ENCODE measurements at places on chromosomes 7 and 10. TPM values are rescaled to one million over a fixed set of nuclear protein-coding genes. Genes with fewer than 3 reads are reported as not detected.

The PTPN20 gene
- 8.6 TPM for total RNA-seq

The STYXL1 gene
- total RNA-seq, result 20.5 TPM

GRCh38 chr7:53642361-53642760 is 606.9 kb downstream of the POM121L12 start:
- no peak for DNase-seq

The NKX2-3 gene
- total RNA-seq, result 0.11 TPM

The INTS1 gene
- 13.7 TPM for total RNA-seq

DNA sequence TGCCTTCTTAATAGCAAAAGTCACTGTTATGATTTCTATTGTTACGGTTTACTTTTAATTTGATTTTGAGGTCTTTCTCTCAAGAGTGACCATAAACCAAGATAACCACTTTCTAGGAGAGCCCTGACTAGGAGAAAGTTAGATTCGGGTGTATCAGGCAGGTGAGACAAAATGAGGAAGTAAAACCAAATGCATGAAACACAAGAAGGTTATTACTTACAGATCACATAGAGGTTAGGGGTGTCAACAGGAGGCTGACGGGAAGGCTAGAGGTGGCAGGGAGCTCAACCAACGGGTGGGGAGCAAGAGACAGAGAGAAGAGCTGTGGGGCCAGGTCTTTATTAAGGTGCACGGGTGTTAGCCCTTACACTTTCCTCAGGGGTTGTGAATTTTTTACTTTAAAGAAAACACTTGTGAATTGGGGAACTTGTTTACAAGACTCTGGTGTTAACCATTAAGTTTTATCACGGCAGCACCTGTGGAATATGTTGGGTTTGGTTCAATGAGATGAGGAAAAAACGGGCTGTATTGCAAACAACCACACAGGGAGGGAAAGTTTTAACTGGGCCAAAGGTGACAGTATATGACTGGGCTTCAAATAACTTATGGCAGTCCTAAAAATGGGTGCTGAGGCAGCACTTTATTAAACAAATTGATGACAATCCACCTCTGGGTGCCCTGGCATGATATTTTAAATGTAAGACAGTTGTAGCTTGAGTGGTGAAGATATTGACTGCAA is 154.9 kb downstream of the SDHAF3 start:
- DNase-seq, result no peak

DNA sequence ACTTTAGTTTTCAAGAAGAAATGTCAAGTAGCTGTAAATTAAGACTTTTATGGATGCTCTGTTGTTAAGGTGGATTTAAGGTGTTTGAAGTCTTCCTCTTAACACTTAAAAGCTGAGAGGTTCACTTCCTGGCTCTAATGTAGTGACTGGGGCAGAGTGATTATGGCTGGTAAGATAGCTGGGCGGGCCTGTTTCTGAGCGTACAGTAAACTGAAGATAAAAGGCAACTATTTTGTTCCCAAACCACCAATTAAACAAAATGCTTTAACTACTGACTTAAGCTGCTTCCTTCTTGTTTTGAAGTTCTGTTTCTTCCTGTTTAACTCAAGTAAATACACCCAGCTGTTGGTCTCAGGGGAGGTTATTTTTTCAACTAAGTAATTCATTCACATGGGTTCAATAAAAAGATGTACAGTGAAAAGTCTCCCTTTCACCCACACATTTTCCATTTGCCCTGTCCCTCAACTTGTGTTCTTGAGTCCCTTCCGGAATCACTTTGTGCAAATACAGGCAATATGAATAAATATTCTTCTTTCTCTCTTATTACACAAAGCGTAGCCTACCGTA is 19.3 kb downstream of the VWA2 start:
- DNase-seq, result no peak

The HILPDA gene
- total RNA-seq, result 31.8 TPM

GRCh38 chr10:79022565-79023230 is 46.1 kb upstream of the ZMIZ1 start:
- no peak for DNase-seq

DNA sequence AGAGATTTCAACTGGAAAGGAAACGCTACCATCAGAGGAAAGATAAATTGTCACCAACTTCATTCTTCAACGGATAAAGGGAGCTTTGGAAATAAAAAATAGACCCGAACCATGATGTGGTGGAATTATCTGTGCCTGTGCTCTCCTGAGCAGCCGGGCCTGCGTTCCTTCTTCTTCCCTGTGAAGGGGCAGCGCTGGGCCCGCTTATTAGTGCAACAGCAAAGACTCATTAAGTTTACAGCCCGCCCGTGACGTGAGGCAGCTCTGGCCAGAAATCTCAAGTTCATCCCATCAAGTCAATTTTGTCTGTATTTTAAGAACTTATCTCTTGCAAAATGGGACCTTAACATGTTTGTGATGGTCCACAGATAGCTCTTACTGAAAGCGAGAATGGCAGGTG is 193.7 kb downstream of the ADARB2 start:
- DNase-seq, result no peak

DNA sequence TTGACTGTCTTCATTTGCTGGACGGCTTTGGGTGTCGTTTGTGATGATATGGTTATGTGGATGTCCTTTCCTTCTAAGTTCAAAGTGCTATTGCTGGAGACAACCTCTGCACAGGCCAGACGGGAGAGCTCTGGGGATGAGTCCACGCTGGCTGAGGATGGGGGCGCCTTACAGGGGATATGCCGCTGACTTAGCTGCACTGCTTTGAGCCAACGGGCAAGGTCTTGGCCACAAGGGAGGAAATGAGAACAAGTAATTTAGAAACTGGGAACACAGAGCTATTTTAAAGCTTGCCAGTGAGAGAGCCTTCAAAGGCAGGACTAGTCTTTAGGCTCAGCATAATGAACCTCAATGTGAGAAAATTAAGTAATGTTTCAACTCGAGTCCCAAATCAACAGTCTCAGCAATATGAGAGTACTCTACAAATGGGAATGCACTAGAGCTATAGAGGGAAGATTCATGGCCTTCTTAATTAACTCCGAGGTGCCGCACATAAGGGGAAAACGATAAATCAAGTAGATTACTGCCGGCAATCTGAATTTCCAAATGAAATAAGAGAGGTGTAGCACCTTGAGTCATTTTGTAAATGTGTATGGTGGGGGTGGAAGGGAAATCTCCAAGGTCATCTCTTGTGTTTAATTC is 209.3 kb downstream of the JAZF1 start:
- no peak for DNase-seq

GRCh38 chr10:50394832-50395231 is 143.5 kb upstream of the ASAH2 start:
- DNase-seq, result no peak

The PARP12 gene
- 33.0 TPM for total RNA-seq

The POMZP3 gene
- total RNA-seq, result 3.0 TPM

- DNase-seq, result no peak
Measured at GRCh38 chr7:115232041-115232440, 310.1 kb downstream of the MDFIC start.

- no peak for DNase-seq
Measured at GRCh38 chr10:132925071-132925561, 17.3 kb downstream of the CFAP46 start.

The TLX1 gene
- total RNA-seq, result not detected

The PSPH gene
- total RNA-seq, result 19.9 TPM

GRCh38 chr10:17120694-17121093 is 8.9 kb downstream of the CUBN start:
- DNase-seq, result no peak

DNA sequence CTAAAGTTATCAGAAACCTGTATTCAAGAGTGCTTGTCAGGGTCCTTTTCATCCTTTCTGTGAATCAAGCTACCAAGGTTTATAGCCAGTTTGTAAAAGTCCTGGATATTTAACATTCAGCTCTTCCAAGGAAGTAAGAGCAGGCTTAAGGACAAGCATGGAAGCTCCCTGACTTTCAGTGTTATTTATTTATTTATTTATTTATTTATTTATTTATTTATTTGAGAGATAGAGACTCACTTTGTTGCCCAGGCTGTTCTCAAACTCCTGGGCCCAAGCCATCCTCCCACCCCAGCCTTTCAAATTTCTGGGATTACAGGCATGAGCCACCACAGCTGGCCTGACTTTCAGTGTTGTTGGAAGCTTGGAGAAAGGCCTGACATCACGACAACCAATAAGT is 44.4 kb upstream of the RELN start:
- no peak for DNase-seq

GRCh38 chr7:34849163-34849960 is 187.9 kb downstream of the DPY19L1 start:
- DNase-seq, result no peak

- no peak for DNase-seq
Measured at GRCh38 chr7:150685219-150686029, at the start of gene GIMAP2. Gene GIMAP2, plus strand, starts transcription at chr7:150685706. Its CDS starts 1,354 bp downstream, at chr7:150687060.

- no peak for DNase-seq
Measured at GRCh38 chr7:1533547-1534329, 3.2 kb downstream of the MAFK start.

DNA sequence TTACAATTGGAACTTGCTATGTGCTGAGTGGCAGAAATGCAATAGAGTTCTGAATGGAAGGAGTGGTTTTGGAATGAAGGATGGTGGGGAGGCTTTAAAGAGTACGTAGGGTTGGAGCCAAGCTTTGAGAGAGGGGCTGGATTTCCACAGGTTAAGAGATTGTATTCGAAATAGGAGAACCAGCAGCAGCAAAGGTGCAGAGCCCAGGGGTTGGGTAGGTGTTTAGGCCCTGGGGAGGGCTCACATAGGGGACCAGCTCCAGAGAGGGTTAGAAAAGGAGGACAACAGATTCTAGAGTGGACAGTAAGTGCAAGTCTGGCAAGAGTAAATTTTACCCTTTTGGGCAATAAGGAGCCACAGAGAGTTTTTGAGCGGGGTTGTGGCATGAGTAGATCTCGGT is 297.2 kb downstream of the RPS24 start:
- no peak for DNase-seq

DNA sequence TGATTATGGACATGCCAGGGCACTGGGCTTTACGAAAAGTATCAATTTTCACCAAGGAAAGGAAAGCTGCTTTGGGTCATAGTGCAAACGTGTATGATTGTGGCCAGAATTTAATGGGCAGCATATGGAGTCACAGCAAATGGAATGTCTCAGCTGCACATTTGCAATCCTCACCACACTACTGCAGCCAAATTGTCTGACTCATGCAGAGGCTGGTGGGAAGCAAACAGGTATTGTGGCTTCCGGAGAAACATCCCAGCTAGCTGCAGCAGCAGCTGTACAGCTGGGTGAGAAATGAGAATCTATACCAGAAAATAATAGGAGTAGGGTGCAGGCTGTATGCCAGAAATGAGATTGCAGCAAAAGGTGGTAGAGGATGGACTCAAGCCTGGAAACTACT is 374.7 kb upstream of the VWC2 start:
- DNase-seq, result no peak

DNA sequence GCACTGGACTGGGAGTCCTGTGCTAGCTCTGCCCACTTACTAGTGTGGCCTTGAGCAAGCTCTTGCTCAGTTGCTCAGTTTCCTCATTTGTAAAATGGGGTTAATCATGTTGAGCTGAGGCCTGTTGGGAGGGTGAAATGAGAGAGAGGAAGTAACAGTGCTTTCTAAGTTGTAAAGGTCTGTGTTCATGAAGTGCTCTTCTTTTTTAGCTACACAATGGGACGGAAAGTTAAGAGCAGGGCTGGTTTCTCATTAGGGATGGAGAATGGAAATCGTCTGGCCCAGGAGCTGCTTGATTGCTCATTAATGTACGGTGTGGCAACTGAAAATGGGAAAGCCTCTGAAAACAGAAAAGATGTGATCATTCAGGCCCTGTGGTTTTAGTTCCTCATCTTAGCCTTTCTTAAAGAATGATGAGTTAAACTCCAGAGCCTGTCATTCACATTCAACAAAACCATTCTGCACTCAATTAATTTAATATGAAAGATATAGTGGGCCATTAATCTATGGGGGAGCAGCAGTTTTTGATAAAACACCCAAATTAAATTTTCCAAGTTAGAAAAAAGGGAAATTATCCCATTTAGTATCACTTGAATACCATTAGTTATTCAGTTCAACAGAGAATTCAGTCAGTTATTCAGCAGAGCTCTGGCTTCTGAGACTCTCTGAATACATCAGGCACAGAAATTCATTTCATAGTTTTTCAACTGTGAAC is 60.5 kb downstream of the SH2D4B start:
- no peak for DNase-seq

The PAX4 gene
- total RNA-seq, result not detected

The PKD2L1 gene
- total RNA-seq, result not detected

GRCh38 chr10:65943451-65943850 is 982.4 kb upstream of the LRRTM3 start:
- DNase-seq, result no peak

DNA sequence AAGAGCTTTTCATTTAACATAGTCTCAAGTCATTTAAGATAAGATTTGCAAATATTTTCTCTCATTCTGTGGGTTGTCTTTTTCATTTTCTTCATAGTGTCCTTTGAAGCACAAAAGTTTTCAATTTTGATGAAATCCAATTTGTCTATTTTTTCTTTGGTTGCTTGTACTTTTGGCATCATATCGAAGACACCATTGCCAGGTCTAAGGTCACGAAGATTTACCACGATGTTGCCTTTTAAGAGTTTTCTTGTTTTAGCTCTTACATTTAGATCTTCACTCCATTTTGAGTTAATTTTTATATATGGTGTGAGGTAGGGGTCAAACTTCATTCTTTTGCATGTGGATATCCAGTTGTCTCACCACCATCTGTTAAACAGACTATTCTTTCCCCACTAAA is 34.7 kb downstream of the TMEM270 start:
- DNase-seq, result no peak

DNA sequence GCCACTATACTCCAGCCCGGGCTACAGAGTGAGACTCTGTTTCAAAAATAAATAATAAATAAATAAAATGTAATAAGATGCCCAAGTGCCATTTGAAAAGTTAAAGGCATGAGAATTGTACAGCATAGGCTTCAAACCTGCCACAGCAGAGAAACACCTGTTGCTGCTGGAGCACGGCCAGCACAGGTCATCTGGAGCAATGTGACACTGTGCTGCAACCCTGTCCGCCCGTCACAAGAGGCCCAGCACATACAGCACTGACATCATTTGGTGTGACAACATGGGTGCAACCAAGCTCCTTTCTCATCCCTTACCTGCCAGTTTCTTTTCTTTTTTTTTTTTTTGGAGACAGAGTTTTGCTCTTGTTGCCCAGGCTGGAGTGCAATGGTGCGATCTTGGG is 1.3 kb downstream of the RFC2 start:
- DNase-seq, result no peak

- no peak for DNase-seq
Measured at GRCh38 chr10:67812007-67812406, 26.0 kb downstream of the DNAJC12 start.
